NCI-H2081 treated with DMSO at 0.1 percent for 48 hours (cell line): ENCODE measurements at places on chromosomes 12 and 14.

- DNase-seq, result no peak
These were observed 10.4 kb upstream of the ACVR1B start for GRCh38 chr12:51941011-51941581.

DNA sequence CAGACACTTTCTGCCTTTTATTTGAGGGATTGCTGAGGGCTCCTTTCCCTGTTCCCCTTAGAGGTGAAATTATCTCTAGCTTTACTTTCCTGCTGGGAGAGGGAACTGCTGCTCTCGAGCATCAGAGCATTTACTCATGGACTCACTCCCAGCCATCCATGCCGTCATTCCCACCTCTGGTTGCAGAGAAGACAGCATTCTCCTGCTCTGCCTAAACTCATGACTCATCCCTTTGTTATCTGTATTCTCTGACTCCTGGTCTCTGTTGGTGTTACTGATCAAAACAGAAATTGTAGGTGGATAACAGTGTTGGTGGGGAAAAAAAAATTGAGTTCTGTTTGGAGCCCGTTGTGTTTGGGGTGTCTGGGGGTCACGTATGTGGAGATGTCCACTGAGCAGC lies 159.3 kb downstream of the TTC8 start:
- no peak for DNase-seq

GRCh38 chr14:29197557-29197956 lies 431.0 kb downstream of the FOXG1 start:
- no peak for DNase-seq

DNA sequence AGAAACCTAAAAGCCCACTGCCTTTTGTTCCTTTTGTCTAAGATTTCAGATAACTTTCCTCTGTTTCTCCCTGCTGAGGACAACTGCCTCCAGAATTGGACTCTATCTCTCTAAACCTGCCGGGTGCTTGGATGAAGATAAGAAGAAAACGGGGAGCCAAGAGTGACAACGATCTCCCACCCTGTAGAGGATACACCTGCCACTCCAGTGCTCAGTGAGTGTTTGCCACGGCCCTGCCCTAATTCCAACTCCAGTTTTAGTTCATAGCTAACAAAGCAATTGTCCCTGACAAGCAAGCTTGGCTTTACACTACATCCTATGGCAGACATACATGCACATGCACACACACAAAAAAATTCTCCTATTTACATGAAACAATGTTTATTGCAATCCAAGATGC lies 39.3 kb downstream of the EPS8 start:
- no peak for DNase-seq

GRCh38 chr12:109768901-109769670 lies 55.5 kb downstream of the FAM222A start:
- no peak for DNase-seq

DNA sequence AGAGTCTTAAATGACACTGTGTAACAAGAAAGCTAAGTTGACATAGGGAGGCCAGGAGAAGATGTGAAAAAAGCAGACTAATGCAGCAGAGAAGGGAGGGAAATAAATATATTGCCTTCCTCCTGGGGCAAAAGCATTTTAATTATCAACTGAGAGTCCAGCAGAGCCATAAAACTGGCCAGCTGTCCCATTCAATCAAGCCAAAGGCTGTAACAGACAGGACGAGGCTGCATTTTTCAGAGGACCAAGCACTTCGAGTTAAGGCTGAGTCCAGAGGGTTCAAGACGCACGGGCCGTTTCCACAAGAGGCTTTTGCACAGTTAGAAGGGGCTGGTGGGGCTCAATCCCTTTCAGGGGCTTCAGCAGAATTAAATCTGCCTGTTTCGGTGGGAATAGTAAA lies 20.4 kb downstream of the MAP3K9 start:
- no peak for DNase-seq

DNA sequence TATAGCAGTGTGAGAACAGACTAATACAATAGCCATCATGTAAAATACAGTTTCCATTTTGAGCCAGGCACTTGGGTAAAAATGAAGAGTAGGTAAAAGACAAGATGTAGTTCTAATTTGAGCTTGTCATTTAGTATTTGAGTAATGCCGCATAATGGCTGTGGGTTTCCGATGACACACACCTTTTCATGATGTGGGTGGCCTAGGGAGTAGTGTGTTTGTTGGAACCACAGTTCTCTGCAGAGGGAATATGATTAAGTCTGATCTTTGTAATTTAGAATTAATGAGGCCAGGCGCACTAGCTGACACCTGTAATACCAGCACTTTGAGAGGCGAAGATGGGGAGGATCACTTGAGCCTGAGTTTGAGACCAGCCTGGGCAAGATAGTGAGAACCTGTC lies 61.8 kb downstream of the RCOR1 start:
- DNase-seq, result no peak

DNA sequence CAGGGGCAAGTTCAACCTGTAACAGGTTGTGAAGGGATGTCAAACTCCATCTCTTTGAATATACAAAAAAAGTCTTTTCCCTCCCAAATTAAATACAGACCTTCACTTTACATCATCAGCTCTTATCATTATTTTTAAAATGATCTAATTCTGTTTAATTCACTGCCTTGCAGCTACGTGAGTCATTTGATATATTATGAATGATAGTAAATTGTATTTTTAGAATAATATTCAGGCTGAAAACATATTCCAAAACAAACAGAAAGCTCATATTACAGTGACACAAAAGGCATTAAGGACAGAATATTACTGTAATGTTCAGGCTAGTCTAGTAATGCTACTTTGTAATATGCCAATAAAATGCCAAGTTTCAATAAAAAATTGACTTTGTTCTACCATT lies 53.3 kb downstream of the BCAT1 start:
- DNase-seq, result no peak

DNA sequence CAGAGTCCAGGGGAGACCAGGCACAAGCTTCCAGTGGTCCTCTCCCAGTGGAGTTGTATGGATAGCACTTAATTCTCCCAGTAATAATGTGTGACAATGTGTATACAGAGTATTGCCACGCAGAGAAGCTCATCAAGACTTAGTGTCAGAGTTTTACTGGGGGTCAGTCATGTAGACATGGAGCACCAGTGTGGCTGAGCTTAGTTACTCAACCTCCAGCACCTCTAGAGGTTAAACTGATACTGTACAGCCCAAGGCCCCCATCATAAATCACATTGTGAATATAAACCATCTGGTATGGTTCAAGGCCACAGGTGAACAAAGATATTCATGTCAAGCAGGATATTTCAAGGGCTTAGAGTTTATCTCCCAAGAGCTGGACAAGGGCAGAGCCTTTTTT lies 378.1 kb upstream of the TMPO start:
- no peak for DNase-seq

GRCh38 chr12:41162461-41162860 lies 25.7 kb upstream of the PDZRN4 start:
- no peak for DNase-seq

DNA sequence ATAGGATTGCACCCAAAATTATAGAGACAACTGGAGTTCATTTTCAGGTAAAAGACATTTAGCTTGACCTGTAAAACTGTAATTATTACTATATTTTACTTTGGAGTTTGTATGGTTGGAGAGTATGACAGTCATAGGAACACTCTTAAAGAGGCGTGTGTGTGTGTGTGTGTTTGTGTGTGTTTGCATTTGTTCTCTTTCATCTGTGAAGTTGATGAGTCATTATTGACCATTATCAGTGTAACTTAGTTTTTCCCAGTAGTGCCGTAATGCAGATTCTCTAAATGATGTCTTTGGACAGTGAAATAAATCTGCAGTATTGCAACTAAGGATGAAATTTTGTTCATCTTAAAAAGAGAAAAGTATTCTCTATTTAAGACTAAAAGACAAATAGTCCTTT lies 13.0 kb downstream of the WASHC4 start:
- no peak for DNase-seq

DNA sequence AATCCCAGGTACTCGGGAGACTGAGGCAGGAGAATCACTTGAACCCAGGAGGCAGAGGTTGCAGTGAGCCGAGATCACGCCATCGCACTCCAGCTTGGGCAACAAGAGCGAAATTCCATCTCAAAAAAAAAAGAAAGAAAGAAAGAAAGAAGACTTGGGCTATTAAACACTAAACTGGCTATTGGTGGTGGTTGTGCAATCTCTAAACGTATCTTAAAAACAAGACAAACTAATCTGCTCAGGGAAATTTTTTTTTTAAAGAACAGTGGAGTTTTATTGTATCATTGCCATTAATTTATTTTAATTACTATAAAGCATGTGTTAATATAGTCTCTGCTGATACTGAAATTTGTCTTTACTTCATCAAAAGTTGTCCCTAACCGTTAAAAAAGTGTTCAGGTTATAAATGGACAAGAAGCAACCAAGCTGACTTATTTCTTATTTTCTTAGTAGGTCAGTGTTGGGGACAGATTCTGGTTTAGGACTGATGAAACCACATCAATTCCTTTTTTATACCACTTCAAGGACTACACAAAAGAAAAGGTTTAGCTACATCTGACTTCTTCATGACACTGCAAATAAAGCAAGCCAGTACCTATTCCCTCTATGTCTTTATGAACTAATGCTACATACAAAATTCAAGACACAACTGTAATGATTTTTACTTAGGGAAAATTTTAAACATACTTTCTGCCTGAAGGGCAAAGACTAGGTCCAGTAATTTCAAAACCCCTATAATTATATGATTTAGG lies 68.7 kb upstream of the KRAS start:
- DNase-seq, result no peak

DNA sequence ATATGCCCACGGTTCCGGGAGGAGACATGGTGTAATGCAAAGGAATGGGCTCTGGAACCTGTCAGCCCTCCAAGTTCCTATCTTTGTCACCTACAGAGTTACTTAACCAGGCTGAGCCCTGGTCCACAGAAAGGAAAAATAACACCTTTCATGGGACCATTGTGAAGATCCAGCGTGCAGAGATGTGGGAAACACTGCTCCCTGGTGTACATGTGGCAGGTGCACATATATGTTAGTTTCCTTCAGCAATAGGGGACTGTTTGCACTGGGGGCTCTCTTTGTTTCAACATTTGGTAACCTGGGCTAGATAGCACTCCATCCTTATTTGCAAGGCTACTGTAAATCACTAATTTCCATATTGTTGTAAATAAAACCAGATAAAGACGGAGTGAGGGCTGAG lies 72.3 kb downstream of the ANO2 start:
- DNase-seq, result no peak

DNA sequence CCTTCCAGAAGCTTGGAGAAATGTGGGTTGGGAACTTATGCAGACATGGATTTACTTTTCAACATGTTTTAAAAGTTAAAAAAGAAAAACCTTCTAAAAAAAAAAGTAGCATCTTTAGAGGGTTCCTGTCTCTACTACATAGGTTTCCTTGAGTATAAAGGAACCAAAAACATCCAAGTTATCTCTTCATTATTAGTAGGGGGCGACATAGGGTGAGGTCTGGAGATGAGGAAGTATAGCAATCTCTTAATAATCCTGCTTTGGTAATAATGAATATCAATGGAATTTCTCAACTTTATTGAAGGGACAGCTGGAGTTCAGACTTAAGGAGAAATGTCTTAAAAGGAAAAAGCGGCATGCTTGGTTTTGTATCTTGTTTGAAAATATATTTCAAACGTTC lies 6.5 kb upstream of the PLXNC1 start:
- DNase-seq, result no peak

DNA sequence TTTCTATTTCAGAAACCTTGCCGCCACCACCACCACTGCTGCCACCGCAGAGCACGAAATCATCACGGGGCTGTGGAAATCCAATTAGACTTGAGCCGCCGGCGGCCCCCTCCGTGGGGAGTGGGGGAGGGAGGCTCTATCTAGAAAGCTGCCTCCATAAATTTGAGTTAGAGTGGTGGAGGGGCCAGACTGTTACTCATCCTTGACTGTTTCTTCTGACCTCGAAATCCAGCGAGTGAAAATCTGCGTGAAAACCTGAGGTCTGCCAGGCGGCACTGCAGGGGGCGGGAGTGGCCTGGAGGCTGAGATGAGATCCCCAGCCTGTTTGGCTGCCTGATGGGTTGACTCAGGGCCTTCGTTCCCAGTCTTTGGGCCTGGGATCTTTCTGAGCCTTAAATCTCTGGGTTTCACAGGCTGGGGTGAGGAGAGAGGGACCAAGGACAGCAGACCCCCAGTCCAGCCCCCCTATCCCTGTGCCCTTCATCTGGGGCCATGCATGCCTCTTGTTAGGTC lies 29.9 kb downstream of the TSPAN9 start:
- DNase-seq, result no peak

- DNase-seq, result no peak
These were observed 824 bp upstream of the PSMB5 start for GRCh38 chr14:23035303-23036144.

- DNase-seq, result no peak
These were observed 3.5 kb downstream of the XRCC3 start for GRCh38 chr14:103711516-103712431.

DNA sequence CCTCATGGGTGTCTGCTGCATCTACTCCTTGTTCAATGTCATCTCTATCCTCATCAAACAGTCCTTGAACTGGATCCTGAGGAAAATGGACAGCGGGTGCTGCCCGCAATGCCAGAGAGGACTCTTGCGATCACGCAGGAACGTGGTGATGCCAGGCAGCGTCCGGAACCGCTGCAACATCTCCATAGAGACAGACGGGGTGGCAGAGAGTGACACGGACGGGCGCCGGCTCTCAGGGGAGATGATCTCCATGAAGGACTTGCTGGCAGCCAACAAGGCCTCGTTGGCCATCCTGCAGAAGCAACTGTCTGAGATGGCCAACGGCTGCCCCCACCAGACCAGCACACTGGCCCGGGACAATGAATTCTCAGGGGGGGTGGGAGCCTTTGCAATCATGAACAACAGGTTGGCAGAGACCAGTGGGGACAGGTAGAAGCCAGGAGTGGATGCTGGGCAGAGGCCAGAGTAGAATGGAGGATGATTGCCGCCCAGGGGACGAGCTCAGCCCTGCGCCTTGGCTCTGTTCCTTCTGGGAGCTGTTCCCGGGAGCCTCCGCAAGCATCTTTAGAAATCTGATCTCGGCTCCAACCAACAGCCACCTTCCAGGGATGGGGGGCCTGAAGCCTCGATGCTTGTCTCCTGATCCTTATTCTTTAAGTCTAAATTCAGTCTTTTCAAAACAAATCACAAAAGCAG lies 71.6 kb upstream of the PSMC1 start:
- no peak for DNase-seq
